ENCODE measurements at places on chromosomes 4 and X.

- no peak for DNase-seq
These were observed 118.0 kb downstream of the SLC2A9 start for GRCh38 chr4:9903317-9903716.

GRCh38 chr4:110632506-110633357 lies 9.9 kb upstream of the PITX2 start:
- no peak for DNase-seq

- peak; percentile 27 for DNase-seq
These were observed 42.0 kb downstream of the LGI2 start for GRCh38 chr4:24988776-24989175.

DNA sequence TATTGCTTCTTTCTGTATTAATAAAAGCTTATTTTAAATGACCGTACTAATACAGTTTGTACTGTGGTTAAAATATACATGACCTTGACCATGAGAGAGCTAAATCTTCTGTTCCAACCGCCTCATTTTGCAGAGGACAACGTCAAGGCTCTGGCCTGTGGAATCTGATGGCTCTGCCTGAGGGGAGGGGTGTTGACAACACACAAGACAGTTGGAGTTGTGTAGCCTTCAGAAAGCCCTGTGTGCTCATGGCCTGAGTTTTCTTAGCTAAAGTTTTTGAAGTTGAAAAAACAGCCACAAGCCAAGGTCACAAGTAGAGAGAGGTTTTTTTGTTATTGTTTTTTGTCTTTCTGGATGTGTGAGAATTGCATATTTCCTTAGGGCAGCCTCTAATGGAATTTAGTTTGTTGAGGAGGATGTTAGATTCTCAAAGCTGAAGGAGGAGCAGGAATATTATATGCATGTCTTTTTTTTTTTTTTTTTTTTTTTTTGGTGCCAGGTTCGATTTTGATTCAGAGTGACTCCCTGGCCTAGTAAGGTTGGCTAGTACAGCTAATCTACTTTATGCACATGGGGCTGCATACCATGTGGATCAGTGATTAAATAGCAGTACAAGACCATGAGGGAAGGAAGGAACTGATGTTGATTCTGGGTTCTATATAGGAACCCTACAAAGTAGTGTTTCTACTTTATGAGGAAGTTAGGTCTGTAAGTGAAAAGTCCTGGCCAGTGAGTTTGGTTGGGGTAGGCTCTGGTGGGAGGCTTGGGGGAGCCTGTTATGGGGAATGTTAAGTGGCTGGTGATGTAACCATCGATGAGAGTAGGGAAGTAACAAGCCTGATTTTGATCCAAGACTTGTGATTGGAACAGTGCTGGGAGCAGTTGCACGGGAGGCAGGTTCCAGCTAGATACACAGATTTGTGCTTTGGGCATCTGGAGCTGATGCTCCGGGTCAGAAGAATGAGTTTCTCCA lies 20.3 kb downstream of the SMS start:
- no peak for DNase-seq

GRCh38 chr4:152997288-152997687 lies 61.2 kb downstream of the FHDC1 start:
- no peak for DNase-seq

All from 8988T (cell line).